ENCODE measurements at places on chromosomes 12 and 14.
A peak's percentile ranks its signal among the peaks of the same experiment; 100 is the strongest.

GRCh38 chr12:102479099-102479885, 1.1 kb downstream of the IGF1 start:
- no peak for DNase-seq

- no peak for DNase-seq
These were observed 49.4 kb upstream of the TMCC3 start for GRCh38 chr12:94699801-94700200.

GRCh38 chr12:54207539-54208294, 18.9 kb upstream of the SMUG1 start:
- DNase-seq, result peak; percentile 67

GRCh38 chr14:29016050-29016900, 249.7 kb downstream of the FOXG1 start:
- no peak for DNase-seq

- no peak for DNase-seq
These were observed 13.4 kb downstream of the FUT8 start for GRCh38 chr14:65425885-65426284.

- no peak for DNase-seq
These were observed 51.7 kb downstream of the TRHDE start for GRCh38 chr12:72323881-72324280.

DNA sequence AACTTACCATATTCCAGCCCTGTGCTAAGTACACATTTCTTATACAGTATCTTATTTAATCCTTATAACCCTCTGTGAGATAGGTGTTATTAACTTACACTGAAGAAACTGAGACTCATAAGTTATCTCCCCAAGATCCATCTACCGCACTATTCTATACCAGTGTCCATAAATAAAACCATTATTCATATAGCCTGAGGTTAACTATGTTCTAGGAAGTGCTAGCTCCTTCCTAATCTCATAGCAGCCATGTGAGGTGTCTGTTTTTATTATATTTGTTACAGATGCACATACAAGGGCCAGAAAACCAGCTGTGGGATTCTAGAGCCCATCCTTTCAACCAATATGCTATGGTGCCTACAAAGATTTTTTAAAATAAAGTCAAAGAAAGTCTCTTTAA, 100.3 kb upstream of the RAP1B start:
- no peak for DNase-seq

- no peak for DNase-seq
These were observed 119.7 kb downstream of the CAPZA3 start for GRCh38 chr12:18857656-18858055.

DNA sequence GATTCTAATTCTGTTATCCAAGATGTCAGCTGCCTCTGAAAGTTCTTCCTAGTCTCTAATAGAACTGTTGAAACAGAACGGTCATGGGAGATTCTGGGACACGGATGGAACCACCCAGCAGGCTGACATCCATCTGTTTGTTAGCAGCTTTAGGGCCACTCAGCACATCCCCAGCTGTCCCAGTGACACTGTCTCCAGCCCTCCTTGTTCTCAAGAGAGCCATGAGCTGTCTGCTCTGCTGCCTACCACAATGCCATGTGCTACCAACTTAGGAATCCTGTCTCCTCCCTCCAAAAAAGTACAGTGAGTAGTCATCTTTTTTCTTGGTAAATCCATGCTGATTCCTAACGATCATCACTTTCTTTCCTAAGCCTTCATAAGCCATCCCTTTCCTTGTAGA, 130.5 kb downstream of the ZFP36L1 start:
- no peak for DNase-seq

DNA sequence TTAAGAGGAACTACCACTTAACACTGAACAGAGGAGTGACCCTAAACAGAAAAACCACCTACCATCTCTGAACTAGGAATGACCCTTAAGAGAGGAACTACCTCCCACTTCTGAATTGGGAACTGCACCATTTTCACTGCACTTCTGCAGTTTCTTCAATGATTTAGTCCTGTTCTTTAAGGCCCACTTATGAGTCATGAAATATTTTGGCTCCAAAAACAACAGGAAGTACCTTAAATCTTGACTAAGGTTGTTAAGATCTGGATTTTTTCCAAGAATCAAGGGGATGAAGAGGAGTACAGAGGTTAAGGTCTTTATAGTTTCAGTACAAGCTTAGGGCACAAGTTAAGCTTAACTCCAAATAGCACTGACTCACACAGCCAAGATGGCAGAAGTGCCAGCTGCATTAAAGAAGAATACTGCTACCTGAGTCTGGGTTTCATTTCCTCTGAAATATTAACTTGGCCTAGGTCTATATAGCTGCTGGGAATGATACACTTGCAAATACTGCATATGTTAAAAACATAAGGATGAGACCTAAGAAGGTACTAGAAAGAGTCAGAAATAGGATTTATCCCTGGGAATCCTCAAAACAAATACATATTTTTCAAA, 4.2 kb downstream of the NPC2 start:
- no peak for DNase-seq

- DNase-seq, result no peak
These were observed 77.4 kb downstream of the DDX51 start for GRCh38 chr12:132066749-132067148.

- DNase-seq, result no peak
These were observed 6.1 kb downstream of the CD9 start for GRCh38 chr12:6206327-6206726.

- no peak for DNase-seq
These were observed 507 bp upstream of the PTPN11 start for GRCh38 chr12:112418273-112418607.

DNA sequence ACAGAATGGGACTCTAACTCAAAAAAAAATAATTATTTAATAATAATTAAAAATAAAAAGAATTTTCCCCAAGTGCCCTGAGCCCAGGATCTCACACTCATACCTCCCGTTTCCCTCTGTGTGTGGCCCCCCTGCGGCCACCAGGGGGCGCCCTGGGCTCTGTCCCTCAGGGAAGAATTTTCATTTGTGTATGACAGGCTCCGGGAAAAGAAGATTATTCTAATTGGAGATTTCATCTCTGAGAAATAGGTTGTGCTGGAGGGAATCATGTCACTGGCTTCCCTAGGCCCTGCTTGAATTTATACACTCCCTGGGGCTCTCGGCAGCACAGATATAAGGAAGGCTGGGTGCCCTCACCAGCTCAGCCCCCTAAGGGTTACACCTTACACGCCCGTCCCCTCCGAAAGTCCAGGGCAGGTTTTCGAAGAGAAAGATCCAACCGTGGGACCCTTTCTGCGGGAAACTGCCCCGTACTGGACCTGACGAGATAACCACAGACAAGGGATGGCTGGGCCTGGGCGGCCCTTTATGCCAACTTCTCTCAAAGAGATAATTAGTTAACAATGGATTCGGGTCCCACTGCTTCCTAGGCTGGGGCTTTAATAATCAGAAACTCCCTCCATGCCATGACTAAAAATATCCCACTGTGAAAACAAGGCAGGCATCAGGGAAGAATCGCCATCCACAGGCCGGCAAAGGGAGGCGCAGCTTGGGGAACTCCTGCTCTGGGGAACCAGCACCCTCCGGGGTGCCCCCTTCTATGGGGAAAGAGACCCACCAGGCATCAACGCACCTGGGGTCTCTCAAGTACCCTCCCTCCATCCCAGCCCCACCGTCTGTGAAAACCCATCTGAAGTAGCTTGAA, 80.7 kb downstream of the KDM2B start:
- peak; percentile 60 for DNase-seq

- DNase-seq, result no peak
These were observed 87.3 kb downstream of the PHLDA1 start for GRCh38 chr12:75944097-75944904.

- no peak for DNase-seq
These were observed 96.7 kb downstream of the RFLNA start for GRCh38 chr12:124391340-124392261.

GRCh38 chr12:68326716-68327115, 5.4 kb downstream of the MDM1 start:
- no peak for DNase-seq

DNA sequence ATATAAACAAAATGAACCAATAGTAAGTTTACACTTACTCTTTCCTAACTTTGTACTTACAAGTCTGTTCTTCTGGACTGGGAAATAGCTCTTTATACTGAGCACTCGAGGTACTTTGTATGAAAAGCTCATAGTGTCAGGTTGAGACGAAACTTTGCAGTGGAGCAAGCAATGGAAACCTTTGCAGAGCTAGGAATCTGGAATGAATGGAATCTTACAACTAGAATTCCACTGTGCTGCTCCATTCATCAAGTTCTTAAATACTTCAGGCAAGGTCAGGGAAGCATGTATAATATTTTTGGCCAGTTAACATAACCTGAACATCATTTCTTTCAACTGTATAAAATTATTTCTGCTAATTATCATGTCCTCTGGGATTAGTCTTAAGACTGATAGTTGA, 1327.5 kb upstream of the FLRT2 start:
- DNase-seq, result no peak

- DNase-seq, result no peak
These were observed 419 bp upstream of the ATXN7L3B start for GRCh38 chr12:74537126-74537706.

- DNase-seq, result no peak
These were observed 541.6 kb downstream of the TMEM121 start for GRCh38 chr14:106067935-106068334.

DNA sequence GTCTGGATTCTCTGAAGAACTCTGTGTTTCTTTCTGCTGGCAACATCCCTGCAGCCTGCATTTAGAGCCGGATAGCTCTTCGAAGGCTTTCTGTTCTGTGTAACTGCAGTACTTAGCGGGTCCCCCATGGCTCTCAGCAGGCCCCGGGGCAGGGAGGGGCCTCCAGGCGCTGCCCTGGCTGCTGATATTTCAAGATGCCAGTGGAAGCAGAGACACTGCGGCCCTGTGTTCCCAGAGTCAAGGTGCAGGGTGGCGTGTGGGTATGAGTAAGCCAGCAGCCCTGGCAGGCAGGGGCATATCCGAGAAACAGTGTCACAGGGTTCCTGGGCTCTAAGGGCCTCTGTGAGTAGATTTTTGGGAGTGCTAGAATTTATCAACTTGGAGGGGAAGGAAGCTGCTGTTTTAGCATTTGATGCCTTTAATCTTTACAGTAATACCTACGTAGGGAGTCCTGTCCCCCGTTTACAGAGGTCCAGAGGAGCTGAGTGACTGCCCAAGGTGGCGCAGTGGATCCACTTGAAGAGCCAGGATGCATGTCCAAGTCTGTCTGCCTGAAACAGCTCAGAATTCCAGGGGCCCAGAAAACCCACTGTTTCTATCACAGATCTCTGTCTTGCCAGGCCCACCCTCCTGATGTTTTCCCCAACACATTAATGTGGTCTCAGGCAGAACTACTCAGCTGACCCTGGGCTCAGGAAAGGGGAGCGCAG, 16.2 kb downstream of the ESRRB start:
- DNase-seq, result no peak

DNA sequence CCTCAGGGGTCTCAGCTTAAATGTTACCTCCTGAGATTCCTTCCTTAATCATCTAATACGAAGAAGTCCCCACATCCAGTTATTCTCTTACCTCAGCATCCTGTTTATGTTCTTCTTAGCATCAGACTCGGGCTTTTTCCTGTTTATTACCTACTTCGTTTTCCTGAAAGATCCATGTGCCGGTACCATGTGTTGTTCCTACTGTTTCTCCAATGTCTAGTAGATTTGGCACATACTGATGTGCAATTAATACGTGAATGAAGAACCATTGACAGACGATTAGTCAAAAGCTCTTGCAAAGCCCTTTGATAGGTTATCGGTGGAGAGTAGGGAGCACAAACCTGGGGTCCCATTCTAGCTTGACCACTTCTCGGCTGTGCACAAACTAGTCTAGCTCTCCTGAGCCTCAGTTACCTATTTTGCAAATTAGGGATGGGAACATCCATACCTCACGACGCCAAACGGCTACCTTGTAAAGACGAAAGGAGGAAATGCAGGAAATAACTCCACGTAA, 735 bp upstream of the MAPKAPK5 start:
- DNase-seq, result no peak

DNA sequence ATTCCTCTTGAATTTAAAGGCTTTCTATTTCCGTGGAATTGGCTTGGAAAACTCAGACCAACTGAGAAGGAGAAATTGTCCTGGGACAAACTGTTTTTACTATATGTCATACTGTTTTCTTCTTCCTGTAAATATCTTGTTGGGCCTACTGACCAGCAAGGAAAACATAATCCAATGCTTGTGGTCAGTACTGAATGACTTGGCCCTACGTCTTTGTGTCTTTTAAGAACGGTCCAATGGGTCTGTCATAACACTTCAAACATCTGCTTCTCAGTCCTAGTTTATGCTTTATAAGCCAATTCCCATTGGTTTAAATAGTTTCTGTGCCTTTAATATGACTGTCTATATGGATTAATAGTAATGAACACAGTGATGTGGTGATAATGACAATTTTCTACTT, 248.5 kb upstream of the DDHD1 start:
- no peak for DNase-seq

GRCh38 chr14:94654071-94654861, 42.1 kb downstream of the SERPINA3 start:
- DNase-seq, result no peak

- DNase-seq, result no peak
These were observed 154.2 kb downstream of the PLCZ1 start for GRCh38 chr12:18583655-18584054.

GRCh38 chr12:109467978-109468676, 9.0 kb downstream of the KCTD10 start:
- DNase-seq, result no peak

GRCh38 chr12:106329231-106329982, 26.9 kb downstream of the TCP11L2 start:
- no peak for DNase-seq

DNA sequence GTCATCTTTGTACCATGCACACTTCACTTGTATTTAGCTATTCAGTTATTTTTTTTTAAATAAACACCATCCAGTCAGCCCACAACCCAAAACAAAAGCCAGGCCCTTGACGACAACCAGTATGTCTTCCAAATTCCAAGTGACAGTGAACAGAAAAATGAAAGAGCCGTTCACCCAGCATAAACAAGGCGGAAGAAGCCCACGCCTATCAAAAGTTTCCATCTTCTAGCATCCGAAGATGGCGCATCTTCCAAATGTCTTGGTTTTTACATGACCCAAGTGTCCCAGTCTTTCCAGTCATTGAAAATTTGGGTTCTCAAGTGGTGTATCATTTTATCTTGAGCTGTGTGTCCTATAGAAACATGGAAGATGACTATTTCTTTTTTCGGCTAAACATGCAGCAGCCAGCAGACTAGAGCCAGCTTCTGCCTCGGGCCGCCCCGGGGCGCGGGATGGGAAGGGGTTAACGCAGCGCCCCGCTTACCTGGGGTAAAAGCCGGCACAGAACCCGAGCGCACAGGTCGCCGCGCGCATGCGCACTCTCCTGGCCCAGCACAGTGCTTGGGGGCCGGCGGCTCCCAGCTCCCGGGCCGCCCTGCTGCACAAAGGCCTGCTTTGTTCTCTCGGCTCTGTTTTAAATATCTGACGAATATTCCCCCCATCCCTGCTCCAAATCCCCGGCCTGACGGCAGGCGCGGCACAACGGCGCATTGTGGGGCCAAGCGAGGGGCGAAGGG, 164.8 kb downstream of the ZFP36L1 start:
- DNase-seq, result peak; percentile 35

DNA sequence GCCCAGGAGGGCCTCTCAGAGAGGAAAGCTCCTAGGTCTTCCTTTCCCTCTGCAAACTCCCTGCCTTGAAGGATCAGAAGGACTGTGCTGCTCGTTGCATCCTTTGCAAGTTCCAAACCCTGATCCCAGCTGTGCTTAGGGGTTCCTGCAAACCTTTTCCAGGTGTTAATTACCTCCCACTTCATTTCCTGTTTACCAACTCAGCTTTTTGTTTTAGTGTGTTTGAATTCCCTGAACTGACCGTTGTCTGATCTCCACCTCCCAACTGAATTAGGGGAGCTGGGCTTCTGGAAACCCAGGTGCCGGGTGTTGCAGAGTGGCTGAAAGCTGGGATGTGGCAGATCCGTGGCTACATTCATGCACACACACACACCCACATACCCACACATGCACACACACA, 20.6 kb upstream of the BDKRB1 start:
- DNase-seq, result no peak

- no peak for DNase-seq
These were observed 40.4 kb upstream of the DIO3 start for GRCh38 chr14:101520621-101521472.
